ENCODE measurements at places on chromosomes 2 and 18. TPM values are rescaled to one million over a fixed set of nuclear protein-coding genes. Genes with fewer than 3 reads are reported as not detected.
A peak's percentile ranks its signal among the peaks of the same experiment; 100 is the strongest.

DNA sequence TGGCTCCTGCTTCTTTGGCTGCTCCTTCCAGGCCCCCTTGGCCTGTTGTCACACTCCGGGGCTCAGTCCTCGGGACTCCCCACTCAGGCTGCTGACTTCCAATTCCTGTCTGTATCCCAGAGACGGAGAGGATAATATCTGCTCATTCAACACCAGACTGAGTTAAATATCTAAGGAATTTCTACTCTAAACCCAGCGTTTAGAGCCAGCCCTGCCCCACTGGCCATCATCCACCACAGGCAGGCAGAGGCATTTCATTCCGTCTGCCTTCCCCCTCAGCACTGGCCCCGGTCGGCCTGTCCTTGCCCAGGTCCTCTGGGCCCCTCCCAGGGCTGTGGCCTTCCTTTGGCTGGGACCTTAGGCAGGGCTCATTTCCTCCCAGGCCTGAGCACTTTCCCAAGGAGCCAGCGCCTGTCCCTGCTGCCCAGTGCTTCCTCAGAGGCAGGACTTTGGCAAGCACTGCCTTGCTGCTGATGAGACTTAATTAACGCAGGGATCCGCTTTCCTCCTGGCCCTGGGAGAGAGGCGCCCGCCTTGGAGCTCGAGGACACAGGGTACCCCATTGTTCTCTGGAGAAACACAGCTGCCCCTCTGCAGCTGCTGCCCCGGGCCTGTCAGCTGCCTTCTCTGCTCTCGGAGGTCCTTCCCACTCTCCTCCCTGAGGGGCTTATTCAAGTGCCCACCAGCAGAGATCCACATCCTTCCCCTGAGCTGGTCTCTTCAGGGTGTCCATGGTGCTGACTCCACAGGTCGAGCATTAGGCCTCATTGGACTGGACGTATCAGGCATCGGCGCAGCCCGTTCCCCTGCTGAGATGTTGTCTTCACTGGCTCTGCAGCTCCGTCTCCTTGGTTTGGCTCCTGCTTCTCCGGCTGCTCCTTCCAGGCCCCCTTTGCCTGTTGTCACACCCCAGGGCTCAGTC, 42.8 kb downstream of the ATOH8 start:
- no peaks in the 10 kb centered on the region for H3K4me1 ChIP-seq
- H3K4me3 ChIP-seq, result no peak overlapping the region

- no peaks in the 10 kb centered on the region for H3K27me3 ChIP-seq
- peak overlapping the region; percentile 54 for H3K4me3 ChIP-seq
- peak; percentile 38 for DNase-seq
- no peaks in the 10 kb centered on the region for H3K36me3 ChIP-seq
Observed at GRCh38 chr2:207663870-207664545, 38.8 kb upstream of the METTL21A start.

GRCh38 chr2:33706410-33706809, 107.3 kb upstream of the FAM98A start:
- no peaks in the 10 kb centered on the region for H3K36me3 ChIP-seq
- no peak overlapping the region for H3K27ac ChIP-seq
- H3K4me3 ChIP-seq, result no peak overlapping the region

GRCh38 chr2:56077359-56077915, 106.4 kb upstream of the CCDC85A start:
- no peaks in the 10 kb centered on the region for H3K4me1 ChIP-seq
- no peaks in the 10 kb centered on the region for H3K36me3 ChIP-seq
- no peak overlapping the region for H3K27ac ChIP-seq
- DNase-seq, result no peak
- no peaks in the 10 kb centered on the region for H3K27me3 ChIP-seq
- H3K4me3 ChIP-seq, result no peak overlapping the region

DNA sequence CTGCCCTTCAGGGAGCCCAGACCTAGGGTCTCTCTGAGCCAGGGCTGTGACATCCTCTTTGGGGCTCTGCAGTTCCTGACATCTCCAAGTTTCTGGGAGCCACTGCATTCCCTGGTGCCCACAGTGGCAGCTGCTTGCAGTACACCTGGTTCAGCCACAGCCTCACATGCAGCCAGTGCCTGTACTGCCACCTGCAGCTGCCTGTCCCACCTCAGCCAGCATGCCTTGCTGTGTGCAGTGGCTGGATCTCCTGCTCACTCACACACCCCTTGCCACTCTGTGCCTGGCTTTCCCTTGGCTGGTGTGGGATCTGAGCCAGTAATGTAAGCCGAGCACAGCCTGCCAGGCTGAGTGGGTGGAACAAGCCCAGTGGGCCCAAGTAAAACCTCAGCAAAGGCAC, 1288.7 kb downstream of the CNTNAP5 start:
- no peak overlapping the region for H3K27ac ChIP-seq
- no peaks in the 10 kb centered on the region for H3K4me1 ChIP-seq
- no peak for DNase-seq
- H3K36me3 ChIP-seq, result no peaks in the 10 kb centered on the region
- no peak overlapping the region for H3K4me3 ChIP-seq
- no peaks in the 10 kb centered on the region for H3K27me3 ChIP-seq

DNA sequence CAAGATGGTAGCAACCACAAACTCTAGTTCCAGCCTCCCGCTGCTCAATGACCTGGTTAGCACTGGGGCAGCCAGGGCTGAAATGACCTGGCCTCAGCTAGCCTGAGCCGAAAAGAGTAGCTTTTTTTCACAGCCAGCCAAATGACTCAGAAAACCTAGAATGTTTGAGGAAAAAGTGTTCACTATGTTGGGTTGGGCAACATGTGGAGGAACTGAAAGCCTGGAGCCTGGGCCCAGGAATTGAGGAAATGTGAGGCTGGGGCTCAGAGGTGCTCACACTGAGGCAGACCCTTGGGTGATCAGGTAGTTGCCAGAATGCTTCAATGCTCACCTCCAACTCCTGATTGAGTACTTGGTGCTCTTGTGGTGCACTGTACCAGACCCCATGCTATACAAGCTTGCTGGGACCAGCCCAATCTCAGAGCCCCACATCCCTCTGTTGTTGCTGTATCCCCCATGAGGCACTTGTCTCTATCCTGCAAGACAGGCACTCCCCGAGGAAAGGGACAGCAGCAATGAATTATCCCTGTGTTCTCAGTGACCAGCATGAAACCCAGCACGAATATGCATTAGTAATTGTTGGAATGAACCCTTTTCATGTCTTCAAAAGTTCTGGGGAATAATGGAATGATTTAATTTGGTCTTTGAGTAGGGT, 116.2 kb downstream of the USP34 start:
- no peak for DNase-seq
- H3K4me3 ChIP-seq, result no peak overlapping the region
- no peaks in the 10 kb centered on the region for H3K4me1 ChIP-seq
- no peaks in the 10 kb centered on the region for H3K27me3 ChIP-seq
- peaks cover 26% of the 10 kb centered on the region for H3K36me3 ChIP-seq
- no peak overlapping the region for H3K27ac ChIP-seq

DNA sequence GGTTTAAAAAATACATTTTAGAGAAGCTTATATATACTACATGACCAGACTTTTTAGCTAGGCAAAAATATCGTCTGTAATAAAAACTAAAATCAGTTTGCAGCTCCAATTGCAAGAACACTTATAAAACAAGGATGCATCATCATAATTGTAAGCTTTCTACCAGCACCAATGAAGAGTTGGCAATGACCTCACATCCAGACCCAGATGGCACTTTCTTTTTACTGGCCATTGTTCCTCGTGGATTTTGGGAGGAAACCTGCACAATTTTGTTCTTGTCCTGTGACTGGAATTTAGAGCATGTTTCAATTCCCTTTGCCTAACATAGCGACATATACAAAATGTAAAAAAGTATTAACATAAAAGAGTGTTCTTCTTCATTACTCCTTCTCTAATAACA, 174.3 kb downstream of the ZNF521 start:
- no peaks in the 10 kb centered on the region for H3K36me3 ChIP-seq
- H3K4me1 ChIP-seq, result no peaks in the 10 kb centered on the region
- no peak for DNase-seq
- H3K4me3 ChIP-seq, result no peak overlapping the region
- no peaks in the 10 kb centered on the region for H3K27me3 ChIP-seq
- H3K27ac ChIP-seq, result no peak overlapping the region

- H3K27me3 ChIP-seq, result no peaks in the 10 kb centered on the region
- no peak for DNase-seq
- H3K4me3 ChIP-seq, result no peak overlapping the region
- H3K36me3 ChIP-seq, result no peaks in the 10 kb centered on the region
- H3K4me1 ChIP-seq, result no peaks in the 10 kb centered on the region
- H3K27ac ChIP-seq, result no peak overlapping the region
Observed at GRCh38 chr2:115305712-115306111, 863.3 kb downstream of the DPP10 start.

GRCh38 chr2:2877427-2877826, 500.2 kb downstream of the EIPR1 start:
- no peaks in the 10 kb centered on the region for H3K36me3 ChIP-seq
- no peak overlapping the region for H3K27ac ChIP-seq
- peaks cover 15% of the 10 kb centered on the region for H3K4me1 ChIP-seq

GRCh38 chr2:72993147-72993932, 76.0 kb downstream of the EMX1 start:
- no peak overlapping the region for H3K4me3 ChIP-seq
- DNase-seq, result peak; percentile 75
- no peaks in the 10 kb centered on the region for H3K4me1 ChIP-seq
- H3K27ac ChIP-seq, result no peak overlapping the region
- H3K36me3 ChIP-seq, result no peaks in the 10 kb centered on the region

DNA sequence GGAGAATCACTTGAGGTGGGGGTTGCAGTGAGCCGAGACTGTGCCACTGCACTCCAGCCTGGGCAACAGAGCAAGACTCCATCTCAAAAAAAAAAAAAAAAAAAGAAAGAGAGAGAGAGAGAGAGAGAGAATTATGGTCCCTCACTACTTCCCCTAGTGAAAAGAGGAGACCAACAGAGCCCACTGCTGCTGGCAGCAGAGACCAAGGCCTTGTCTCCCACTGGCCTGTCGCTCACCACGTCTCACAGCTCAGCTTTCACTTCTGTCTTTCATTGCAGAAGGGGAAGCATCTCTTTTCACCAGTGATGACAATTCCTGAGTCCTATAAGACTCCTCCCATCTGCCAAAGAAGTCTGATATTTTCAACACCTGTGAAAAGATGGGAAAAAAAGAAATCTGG, 81.3 kb downstream of the CLHC1 start:
- no peaks in the 10 kb centered on the region for H3K27me3 ChIP-seq
- H3K4me3 ChIP-seq, result no peak overlapping the region
- H3K27ac ChIP-seq, result no peak overlapping the region
- H3K4me1 ChIP-seq, result peaks cover 36% of the 10 kb centered on the region
- DNase-seq, result peak; percentile 81

DNA sequence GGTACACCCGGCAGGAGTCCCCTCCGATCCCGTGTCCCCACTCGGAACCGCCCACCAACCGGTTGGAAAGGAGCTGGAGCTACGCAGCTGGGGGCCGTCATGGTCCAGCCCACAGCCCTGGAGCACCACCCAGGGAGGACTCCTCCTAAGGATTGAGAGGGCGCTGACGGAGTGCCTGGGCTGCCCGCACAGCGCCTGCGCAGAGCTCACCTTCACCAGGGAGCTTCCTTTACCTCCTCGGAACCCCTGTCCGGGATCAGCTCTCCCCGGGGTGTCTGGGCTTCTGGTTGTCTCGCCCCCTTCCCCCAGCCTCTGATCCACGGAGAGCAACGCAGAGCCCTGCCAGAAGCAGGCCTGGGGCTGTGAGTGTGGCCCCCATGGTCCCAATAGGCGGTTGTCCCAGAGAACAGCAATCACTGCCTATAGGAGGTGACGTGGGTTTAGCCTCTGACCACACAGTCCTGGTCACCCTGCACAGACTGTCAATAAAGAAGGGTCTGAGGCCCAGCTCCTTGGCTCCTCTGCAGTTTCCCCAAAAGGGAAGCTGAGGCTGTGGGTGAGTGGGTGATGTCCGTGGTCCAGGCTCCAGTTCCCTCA, 14.6 kb downstream of the ALPG start:
- H3K4me3 ChIP-seq, result no peak overlapping the region
- H3K36me3 ChIP-seq, result no peaks in the 10 kb centered on the region
- peaks cover 19% of the 10 kb centered on the region for H3K4me1 ChIP-seq
- no peak overlapping the region for H3K27ac ChIP-seq
- no peak for DNase-seq
- H3K27me3 ChIP-seq, result peaks cover 46% of the 10 kb centered on the region

DNA sequence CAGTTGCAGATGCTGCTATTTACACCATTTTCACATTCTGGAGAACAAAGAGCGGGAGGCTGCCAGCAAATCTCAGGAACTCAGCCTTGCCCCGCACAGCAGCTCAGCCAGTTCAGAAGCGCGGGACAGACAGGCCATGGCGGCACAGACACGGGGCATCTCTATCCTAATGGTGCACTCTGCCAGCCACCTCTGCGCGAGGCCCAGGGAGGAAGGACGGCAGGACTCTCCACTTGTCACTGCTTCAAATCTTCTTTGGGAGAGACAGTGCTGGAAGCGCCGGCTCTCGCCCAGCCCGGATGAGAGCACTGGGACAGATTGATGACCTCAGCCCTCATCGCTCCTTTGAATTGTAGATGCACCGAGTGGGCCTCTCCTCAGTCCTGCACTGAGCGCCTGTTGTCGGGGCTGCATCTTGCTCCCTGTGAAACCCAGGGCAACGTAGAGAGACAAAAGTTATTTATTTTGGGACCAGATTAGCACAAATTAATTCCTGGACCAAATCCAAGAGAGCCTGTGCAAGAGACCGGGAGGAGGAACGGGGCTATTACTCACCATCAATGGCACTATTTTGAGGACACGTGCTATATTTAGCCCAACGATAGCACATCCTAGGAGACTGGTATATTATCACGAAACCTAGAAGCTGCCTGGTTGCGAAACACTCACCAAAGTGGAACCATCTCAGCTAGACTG, 211.4 kb upstream of the SMIM21 start:
- no peaks in the 10 kb centered on the region for H3K4me1 ChIP-seq
- no peak overlapping the region for H3K4me3 ChIP-seq
- DNase-seq, result no peak
- no peaks in the 10 kb centered on the region for H3K27me3 ChIP-seq
- H3K27ac ChIP-seq, result no peak overlapping the region

- H3K27ac ChIP-seq, result no peak overlapping the region
- DNase-seq, result no peak
- no peaks in the 10 kb centered on the region for H3K4me1 ChIP-seq
- no peak overlapping the region for H3K4me3 ChIP-seq
- H3K36me3 ChIP-seq, result no peaks in the 10 kb centered on the region
- no peaks in the 10 kb centered on the region for H3K27me3 ChIP-seq
Observed at GRCh38 chr18:4721545-4721944, 266.4 kb upstream of the DLGAP1 start.

DNA sequence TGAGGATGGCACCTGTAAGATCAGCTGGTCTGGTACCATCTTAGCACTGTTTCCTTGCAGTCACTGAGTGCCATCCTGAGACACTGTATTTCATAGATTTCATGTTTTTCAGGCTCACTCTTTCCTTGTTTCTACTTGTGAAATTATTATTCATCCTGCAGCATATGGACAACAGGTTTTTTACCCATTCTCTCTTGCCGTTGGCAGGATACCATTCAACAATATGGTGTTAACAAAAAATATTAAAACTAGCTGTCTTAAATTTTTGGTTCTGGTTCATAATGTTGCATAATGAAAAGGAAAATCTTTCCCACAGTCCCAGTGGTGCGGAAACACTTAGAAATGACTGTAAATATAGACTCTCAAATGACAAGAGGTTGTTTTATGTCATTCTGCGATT, 23.1 kb upstream of the ATG16L1 start:
- no peaks in the 10 kb centered on the region for H3K36me3 ChIP-seq
- H3K4me1 ChIP-seq, result no peaks in the 10 kb centered on the region
- no peak for DNase-seq

RTKN gene
- total RNA-seq, result 10.5 TPM

WDR75 gene
- total RNA-seq, result 51.2 TPM

C2orf92 gene
- total RNA-seq, result 23.1 TPM

GREB1L gene
- total RNA-seq, result not detected

INHBB gene
- total RNA-seq, result not detected

FBXO48 gene
- 3.2 TPM for total RNA-seq

PKDCC gene
- total RNA-seq, result not detected

KLHL29 gene
- total RNA-seq, result 3.4 TPM

DDX18 gene
- total RNA-seq, result 94.7 TPM

UGT1A10 gene
- not detected for total RNA-seq

LOXL3 gene
- total RNA-seq, result 0.66 TPM

CLASP1 gene
- 93.1 TPM for total RNA-seq

CD207 gene
- not detected for total RNA-seq

TSPYL6 gene
- not detected for total RNA-seq

Data from B cell (primary cell).